ENCODE measurements at places on chromosomes 4 and X.

GRCh38 chr4:67615119-67615518, 56.6 kb downstream of the STAP1 start:
- no peak for DNase-seq

DNA sequence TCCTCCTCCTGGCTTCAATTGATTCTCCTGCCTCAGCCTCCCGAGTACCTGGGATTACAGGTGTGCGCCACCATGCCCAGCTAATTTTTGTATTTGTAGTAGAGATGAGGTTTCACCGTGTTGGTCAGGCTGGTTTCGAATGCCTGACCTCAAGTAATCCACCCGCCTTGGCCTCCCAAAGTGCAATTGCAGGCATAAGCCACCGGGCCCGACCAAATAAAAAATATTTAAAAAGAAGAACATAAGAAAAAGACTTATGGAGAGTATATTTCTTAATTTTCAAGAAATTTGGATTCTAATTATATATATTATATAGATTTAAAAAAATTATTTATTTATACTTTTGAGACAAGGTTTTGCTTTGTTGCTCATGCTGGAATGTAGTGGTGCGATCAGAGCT, 29.8 kb downstream of the N4BP2 start:
- no peak for DNase-seq

DNA sequence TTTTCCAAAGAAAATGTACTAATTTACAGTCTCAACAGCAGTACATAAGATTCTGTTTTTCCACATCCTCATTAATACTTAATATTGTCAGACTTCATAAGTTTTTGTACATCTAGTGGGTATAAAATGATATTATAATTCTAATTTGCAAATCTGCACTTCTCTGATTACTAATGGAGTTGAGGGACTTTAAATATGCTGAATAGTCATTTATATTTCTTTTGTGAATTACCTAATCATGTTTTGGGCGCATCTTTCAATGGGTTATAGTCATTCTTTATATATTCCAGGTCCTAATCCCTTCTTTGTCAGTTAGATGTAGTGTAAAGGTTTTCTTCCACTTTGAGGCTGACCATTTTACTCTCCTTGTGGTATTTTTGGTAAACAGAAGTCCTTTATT, 96.1 kb downstream of the KDR start:
- no peak for DNase-seq

GRCh38 chr4:102318526-102318925, 26.8 kb downstream of the SLC39A8 start:
- DNase-seq, result no peak

DNA sequence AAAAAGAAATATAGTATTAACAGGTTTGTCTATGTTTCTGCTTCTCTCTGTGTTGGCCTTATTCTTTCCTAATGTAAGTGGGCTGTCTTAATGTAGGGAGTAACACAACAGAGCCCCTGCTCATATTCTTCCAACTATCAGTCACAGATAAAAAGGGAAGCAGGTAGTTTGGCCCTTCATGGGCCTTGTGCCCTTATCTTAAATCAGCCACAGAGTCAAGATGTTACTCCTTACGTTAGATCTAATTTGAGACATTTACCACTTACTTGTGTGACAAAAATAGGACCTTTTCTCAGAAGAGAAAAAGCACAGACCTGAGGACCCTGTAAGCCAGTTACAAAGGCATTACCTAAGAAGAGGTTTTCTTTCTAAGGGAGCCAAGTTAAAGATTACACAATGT, 589.0 kb downstream of the GRXCR1 start:
- no peak for DNase-seq

DNA sequence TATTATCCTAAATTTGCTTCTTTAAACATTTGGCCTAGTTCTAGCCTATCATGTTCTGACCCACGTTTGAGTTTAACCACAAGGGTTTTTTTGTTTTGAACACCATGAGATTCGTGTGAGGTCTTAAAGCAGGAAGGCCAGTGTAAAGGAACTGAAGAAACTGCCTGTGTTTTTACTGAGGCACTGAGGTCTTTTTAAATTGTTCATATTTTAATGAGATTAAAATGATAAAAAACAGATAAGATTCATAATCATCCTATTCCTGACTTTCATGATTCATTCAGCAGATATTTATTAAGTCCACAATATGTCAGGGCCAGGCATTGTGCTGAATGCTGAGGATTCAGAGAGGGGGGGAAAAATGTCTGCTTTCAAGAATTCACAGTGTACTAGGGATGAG, 3.2 kb downstream of the RPS6KA3 start:
- DNase-seq, result no peak

DNA sequence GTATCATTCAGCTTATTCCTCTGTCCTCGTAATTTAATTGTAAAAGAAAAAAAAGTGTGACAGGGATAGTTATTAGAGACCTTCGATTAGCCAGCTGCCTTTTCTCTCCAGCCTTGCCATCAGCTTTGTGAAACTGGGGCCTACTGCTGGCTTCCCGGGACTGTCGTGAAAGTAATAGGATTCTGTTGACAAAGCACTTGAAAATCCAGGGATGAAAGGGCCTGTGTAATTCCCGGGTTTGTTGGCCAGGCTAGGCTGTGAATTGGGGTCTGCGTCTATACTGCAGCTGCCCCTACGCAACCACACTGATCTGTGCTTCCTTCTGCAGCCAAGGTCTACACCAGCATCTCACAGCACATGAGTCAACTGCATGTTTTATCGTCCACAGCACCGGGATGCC, 120.4 kb upstream of the SCML1 start:
- DNase-seq, result no peak

GRCh38 chrX:102930990-102931756, 5.9 kb upstream of the RAB40AL start:
- DNase-seq, result no peak

DNA sequence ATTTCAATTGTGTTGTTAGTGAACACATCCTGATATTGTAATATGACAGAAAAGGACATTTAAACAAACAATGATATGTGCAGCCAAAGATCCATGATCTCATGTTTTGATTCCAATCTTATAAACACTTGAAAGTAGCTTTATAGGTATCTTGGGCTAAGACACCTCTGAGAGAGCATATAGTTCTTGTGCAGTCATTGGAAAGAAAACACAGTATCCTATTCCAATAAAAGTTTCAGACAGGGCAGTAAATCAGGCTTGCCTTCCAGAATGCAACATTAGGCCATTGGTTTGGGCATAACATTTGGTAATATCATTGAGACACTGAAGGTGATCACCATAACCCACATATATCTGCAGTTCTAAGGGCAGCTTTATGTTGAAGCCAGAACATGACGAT, 188.3 kb upstream of the HCCS start:
- DNase-seq, result no peak

GRCh38 chr4:117225471-117225870, 140.1 kb upstream of the TRAM1L1 start:
- DNase-seq, result no peak

DNA sequence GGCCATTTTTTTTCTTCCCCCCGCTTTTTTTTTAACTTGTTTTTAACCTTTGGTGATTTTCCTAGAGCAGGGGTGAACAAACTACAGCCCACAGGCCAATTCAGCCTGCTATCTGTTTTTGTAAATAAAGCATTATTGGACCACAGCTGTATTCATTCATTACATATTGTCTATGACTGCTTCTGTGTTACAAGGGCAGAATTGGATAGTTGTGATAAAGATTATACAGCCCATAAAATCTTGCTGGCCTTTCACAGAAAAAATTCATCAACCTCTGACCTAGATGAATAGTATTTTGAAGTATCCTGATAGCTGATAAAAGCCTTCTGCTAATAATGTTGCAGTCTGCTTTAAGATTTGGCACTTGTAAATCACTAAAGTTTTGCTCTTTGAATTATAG, 63.4 kb downstream of the SMAD1 start:
- DNase-seq, result no peak

DNA sequence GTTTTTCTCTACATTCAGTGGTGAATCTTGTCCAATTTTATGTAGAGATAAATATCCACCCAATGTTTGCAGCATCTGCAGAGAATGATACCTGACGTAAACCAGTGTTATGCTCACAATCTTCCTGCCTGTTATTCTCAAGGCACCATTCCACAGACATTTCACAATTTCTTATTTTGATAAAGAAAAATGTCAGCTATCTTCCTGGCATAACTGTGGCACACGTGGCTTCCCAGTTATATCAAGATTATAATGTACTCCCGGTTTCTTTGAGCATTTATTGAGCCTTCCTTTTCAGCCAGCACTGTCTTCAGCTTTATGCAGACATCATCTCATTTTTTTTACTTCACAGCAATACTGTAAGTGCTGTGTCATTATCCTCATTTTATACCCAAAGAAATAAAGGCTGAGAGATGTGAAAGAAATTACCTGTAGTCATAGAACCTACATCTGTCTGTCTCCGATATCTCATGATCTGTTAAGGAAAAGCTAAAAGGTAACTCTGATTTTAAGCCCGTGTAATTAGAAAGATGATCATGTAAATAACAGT, 1300.8 kb upstream of the TENM3 start:
- DNase-seq, result no peak

- no peak for DNase-seq
Measured at GRCh38 chr4:175282407-175282806, 364.2 kb downstream of the ADAM29 start.

DNA sequence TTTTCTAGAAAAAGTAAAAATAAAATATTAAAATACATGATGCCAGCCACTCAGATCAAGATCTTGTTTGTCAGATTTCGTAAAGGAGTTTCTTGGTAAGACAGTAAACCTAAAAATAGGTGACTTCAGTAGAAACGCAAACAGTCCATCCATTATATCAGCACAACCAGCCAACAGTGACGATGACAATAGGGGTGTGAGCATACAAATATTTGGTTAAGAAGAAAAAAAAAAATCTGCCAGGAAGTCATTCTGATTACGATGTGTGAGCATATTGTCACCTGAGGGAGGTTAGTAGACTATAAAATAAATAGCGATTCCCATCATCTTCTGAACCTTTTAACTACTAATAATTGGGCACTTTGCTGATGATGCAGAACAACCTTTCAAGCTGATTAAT, 37.6 kb downstream of the SLC7A11 start:
- no peak for DNase-seq

GRCh38 chrX:134236626-134237614, at the start of gene CCDC160:
CCDC160 (plus strand) TSS chrX:134237182; CDS start chrX:134244801, 7,619 bp downstream.
- peak; percentile 24 for DNase-seq

GRCh38 chr4:20176881-20177280, 74.8 kb upstream of the SLIT2 start:
- no peak for DNase-seq

DNA sequence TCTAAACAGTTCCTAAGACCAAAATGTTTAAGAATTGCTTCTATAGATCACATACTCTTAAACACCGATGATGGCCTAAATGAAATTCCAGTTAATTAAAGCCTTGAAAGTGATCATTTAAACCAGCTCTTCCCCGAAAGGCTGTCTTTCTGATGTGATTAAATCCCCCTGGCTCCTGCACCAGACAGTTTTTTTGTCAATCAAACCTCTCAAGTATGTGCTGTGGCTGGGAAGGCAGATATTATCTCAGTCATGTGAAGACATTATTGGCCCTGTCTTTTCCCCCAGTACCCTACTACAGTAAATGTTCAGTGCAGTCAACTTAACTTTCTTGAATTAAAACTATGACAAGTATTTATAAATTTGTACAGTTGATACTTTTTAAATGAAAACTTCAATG, 121.0 kb upstream of the MYOZ2 start:
- no peak for DNase-seq
